Sigmoid colon (tissue), 7 donors: ENCODE measurements at places on chromosomes 3 and 15.

DNA sequence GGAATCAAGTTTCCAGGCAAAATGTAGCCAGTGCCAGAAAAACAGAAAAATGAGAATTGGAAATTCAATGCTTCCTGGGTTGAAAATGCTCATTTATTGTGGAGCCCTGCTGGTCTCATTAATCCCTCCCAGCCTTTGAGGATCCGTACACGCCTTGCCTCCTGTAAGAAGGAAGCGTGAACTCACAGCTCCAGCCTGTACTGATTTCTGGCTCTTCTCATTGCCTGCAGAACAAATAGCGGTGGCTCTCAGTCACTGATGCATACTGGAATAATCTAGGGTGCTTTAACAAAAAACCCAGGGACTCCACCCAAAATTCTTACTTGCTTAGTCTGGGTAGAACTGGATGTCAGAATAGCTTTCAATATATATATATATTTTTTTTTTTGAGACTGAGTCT is 29.3 kb upstream of the SLC24A5 start:
- no peak for DNase-seq

- DNase-seq, result no peak
Measured at GRCh38 chr3:23444386-23444785, 241.3 kb downstream of the UBE2E2 start.

DNA sequence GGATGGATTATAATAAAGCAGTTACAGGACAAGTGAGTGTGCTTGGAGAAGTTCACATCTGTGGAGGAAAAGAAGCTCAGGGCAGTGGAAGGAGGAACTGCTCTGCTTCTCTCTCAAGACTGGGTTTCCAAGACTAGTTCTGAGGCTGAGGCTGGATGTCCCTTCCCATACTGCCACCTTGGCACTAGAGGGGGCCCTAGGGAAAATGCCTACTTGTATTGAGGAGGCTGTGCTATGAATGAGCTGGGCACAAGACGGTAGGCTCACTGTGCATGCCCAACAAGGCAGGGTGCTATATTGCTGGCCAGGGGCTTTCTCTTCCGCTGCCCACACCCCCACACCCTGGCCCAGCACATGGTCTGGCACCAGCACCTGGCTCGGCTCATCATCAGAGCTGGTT is 65.2 kb downstream of the SLCO2A1 start:
- no peak for DNase-seq

- DNase-seq, result peak; percentile 94
Measured at GRCh38 chr3:52052831-52053306, 3.5 kb downstream of the DUSP7 start.

GRCh38 chr3:5226783-5227182 is 39.3 kb downstream of the EDEM1 start:
- DNase-seq, result no peak

DNA sequence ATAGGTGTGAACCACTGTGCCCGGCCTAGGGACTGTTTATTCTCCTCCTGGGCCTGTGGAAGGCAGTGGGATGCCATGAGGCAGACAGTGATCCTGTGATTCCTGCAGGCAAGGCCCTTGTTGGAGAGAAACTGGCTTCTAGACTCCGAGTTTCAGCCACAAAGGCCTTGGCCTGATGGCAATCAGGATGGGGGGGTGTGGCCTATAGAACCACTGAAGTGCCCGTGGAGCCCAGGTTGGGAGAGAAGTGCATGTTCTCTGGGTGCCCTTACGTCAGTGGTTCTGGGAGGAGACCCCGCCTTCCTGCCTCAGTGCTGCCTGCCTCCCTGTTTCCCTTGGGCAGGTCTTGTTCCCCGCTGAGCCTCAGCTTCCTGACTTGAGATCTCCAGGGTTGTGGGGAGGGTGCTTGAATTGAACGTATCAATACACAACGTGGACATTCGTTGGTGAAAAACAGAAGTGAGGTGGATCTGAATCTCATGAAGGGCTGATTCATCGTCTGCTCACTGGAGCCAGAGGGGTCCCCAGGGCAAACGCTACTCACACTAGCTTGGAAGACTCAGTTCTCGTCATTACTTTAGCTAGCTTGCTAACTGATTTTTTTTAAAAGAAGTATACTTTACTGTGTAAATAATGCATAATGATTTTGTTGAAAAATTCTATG is 31.8 kb downstream of the IRAK2 start:
- DNase-seq, result peak; percentile 75

- DNase-seq, result no peak
Measured at GRCh38 chr3:25097023-25097422, 331.0 kb upstream of the RARB start.

DNA sequence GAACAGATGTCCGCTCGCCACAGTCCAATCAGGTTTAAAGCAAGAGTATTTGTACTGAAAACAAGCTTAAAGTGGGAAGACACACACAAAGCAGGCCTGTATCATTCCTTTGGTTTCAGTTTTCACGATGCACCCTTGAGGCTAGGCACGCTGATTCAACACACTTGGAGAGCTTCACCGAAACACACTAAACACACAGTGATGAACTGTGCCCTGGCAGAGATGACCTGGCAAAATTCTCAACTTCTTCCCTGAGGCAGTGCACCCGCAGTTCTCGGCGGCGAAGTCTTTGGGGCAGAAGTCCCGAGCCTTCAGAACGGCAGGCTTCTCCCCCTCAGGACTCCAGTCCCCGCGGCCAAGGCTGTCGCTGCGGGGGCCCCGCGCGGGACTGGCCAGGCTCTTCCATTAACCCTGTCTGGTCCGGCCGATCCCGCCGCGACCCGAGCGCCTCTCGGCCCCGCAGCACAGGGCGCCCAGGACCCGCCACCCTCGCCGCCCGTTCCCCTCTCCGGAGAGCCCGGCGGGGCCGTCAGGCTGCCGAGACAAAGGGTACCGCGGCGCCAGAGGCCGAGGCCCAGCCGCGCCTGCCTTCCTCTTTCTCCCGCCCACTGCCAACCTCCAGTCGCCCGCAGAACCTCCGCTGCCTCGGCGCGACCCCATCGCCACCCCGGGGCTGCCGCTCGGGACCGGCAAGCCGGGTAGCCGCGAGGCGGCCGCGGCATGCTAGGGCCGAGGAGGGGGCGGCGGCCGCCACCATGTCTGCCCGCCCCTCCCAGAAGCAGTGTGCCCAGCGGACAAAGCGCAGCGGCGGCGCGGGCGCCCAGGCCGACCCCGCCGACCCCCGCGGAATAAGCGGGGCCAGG is 792 bp downstream of the GABPB1 start:
- peak; percentile 73 for DNase-seq
